Iris pigment epithelial cell (primary cell): ENCODE measurements at places on chromosomes 3 and 15.

DNA sequence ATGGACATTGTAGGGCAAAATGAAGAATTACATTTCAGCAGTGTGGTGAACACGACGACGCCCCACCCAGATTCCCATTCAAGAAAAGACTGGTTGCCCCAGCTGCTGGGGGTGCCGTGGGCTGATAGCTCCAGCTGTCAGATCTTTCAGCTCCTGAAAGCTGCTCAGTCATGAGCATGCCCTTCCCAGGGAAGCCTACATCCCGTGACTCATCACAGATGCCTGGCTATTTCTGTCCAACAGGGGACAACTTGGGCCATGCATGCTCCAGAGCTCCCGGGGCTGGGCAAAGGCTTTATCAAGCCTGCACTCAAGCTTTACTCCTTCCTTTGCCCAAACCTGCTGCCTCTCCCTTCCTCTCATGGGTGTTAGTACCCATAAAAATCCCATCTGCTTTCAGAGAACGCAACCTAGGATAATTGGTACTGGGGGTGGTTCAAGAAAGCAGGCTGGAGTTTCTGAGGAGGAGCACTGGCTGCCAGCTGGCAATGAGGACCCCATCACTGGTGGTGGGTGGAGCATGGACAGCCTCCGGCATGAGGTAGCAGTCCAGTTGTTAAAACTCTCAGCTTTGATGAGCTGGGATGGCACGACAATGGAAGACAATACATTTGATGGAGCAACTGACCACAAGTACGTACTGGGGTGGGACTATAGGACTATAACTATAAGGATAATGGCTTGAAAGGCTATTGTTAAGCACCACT lies 16.4 kb upstream of the ST8SIA2 start:
- no peak for DNase-seq

GRCh38 chr3:192570821-192571791 lies 156.2 kb downstream of the FGF12 start:
- peak; percentile 56 for DNase-seq

GRCh38 chr3:194124193-194124592 lies 11.8 kb upstream of the HES1 start:
- DNase-seq = no peak

DNA sequence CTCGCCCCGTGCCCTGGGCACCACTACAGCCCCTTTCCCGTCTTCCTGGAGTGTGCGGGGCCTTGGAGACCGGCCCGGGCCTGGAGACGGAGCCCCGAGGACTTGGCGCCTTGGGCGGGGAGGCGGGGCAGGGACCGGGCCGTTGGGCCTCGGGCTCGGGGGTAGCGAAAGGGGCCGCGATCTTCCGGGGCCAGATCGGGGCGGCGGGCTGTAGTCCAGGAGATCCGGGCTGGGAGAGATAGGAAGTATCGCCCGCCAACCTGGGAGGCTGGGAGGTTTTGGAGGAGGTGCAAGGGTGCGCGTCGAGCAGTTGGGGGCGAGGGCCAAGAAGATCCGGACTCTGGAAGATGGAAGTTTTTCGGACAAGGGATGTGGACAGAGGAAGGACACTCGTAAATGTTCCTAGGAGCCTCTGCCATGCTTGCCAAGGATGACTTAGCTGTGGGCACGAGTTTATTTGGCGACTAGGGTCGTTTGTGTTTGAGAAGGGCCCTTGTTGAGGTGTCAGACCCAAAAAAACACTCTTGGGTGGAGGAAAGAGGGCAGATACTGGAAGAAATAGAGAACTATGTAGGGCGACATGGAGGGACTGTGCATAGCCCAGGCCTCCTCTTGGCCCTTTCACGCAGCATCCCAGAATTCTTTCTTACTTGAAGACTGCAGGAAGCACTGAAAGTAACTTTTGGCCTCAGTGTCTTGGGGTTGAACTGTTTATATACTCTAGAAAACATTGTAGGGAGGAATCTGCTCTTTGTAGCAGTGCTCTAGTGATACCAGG lies 712 bp downstream of the RTF1 start:
- peak; percentile 34 for DNase-seq

DNA sequence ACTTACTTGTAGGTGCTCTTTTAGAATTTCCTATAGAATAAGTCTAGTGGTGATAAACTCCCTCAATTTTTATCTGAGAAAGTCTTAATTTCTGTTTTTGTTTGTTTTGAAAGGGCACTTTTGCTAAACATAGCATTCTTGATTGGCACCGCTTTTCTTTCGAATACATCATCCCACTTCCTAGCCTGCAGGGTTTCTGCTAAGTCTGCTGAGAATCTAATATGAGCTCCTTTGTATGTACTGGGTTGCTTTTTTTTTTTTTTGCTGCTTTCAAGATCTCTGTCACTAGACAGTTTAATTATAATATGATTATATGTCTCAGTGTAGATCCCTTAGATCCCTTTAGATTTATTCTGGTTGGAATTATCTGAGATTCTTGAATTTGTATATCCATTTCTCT lies 21.5 kb downstream of the PFN2 start:
- no peak for DNase-seq

DNA sequence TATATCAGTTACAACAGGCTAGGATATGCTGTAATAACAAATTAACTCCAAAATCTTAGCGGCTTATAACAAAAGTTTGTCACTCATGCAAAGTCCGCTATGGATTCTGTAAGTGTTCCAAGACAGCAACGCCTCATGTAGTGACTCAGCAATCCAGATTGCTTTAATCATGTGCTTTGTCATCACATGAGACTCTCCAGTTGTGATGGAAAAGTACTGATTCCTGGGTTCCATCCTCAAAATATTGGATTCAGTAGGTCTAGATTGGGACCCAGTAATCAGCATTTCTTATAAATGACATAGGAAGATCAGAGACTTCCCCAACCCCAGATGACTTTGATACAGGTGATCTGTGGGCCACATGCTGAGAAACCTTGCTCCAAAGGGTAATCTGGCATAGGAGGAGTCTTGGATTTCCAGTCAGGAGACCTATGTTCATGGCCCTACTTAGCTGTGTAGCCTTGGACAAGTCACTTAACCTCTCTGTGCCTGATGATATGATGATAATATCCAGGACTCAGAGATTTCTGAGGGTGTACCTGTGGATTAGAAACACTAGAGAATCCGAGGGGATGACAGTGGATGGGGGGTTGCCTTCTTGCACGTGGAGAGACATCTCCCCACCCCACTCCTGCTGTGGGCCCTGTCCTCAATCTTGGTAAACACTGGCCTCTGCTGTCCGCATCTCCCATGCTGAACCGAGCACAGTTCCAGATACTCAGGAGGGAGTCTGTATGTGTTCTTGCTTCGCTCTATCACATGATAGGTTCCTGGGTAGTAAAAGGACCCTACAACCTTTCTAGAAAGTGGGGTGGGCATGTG lies 65.5 kb downstream of the CORO2B start:
- DNase-seq = peak; percentile 84

- no peak for DNase-seq
Measured at GRCh38 chr3:107679921-107680320, 157.2 kb downstream of the BBX start.

DNA sequence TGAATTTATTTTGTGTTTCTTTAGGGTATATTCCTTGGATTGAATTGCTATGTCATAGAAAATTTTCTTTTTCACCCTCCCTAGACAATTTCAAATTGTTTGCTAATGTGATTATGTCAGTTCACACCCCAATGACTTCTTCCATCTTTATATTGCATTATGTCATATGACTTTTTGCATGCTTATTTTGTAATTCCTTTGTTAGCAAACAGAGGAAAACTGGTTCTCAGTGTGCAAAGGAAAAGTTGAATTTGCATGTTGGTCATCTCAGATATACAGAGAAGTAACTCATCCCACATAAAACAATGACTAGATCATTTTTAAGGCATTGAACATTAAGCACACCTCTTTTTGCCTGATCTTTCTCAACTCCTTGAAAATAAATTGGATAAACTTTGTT lies 3.3 kb upstream of the RNF13 start:
- DNase-seq = no peak

DNA sequence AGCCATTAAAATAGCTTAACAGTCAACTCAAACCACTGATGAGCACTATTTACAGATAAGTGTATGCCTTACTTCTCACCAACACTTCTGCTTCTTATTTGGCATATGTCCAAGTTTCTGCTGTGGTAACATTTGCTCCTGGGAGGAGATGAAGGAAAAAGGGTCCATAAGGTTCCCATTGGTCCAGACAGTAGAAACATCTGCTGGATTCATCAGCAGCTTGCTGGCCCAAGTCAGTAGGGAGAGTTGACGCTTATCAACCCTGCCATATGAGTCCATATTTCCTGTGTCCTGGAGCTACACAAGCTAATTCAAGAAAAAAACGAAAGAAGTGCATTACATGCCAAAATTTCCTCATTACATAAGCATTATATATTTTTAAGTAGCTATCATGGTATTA lies 824.5 kb downstream of the CADM2 start:
- DNase-seq = no peak

- no peak for DNase-seq
Measured at GRCh38 chr3:16286161-16286560, 21.1 kb downstream of the OXNAD1 start.

- DNase-seq = no peak
Measured at GRCh38 chr3:23920151-23920655, 3.3 kb downstream of the RPL15 start.
